AG08396 (cell line): ENCODE measurements at places on chromosomes 7 and 10.

DNA sequence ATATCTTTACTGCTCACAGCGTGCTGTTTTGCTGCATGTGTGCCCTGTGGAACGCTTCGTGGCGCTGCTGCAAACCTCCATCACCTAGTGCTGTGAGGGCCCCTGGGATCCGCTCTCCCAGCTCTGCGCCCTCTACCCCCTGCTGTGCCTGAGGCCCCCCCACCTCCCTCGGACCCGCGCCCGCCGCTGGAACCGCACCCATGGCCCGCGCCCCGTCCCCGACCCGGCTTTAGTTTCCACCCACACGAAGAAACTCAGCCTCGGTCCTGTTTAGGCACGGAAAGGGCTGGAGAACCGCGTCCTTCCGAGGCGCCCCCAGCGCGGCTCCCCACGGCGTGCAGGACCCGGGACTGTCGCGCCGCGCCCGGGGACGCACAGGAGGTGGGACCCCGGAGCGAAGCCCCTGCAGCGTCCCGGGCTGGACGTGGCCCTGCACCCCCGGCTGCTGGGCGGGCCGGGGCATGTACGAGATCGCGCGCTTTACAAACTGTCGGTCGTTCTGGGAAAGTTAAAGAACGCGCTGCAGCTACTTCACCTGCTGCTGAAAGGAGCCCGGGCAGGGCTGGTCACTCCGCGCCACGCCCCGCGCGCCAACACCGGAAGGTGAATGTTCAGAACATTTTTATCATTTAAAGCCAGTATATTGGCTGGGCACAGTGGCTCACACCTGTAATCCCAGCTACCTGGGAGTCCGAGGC lies 54.3 kb downstream of the BMS1 start:
- peak; percentile 54 for DNase-seq

- no peak for DNase-seq
These were observed 578.8 kb upstream of the C7orf33 start for GRCh38 chr7:148011753-148012152.

DNA sequence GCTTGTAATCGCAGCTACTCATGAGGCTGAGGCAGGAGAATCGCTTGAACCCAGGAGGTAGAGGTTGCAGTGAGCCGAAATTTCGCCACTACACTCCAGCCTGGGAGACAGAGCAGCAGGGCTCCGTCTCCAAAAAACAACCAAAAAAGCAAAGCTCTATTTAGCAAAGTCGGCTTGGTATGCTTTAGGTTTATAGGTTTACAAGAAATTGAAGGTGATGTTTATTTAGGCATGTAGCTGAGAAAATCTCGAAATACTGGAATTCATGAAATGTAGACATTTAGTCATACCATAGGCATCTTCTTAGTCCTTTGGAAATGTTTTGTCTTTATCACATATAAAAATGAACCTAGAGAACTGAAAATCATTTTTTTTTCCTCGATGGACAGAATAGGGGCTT lies 453.8 kb upstream of the ANKRD30A start:
- peak; percentile 30 for DNase-seq

DNA sequence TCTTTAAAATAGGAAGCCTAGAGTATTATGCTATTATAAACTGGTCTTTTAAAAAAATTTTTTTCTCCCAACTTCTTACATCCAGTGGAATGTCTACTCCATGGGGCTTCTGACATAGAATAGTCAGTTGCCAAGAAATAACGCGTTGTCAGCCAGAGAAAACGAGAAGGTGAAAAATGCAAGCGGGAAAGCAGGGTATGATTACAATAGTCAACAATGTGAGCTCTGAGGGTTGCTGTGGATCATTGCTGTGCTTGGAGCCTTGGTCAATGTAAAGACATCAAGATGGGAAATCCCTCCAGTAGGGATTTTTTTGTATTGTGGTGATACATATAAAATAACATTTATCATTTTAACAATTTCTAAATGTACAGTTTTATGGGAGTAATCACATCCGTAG lies 27.6 kb upstream of the PLPP4 start:
- DNase-seq: no peak

DNA sequence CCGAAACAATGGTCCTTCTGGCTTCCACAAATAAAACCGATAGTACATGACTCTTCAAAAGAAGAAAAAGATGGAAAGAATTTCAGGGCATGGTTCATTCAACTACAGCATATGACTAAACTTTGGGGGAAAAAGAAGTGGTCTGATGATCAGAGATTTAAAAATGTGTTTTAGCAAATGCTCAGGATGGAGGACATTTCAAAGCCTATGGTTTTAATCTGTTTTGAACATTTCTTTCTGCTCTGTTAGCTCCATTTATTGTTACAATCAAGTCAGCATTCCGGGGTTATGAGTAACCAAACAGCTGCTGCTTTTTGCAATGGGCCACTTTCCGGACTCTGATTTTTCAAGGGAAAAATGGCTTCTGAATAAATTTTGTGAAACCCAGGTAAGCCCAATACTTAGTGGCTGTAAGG lies 142.4 kb downstream of the CUBN start:
- no peak for DNase-seq

GRCh38 chr7:33876596-33877274 lies 28.6 kb upstream of the BMPER start:
- DNase-seq: no peak

DNA sequence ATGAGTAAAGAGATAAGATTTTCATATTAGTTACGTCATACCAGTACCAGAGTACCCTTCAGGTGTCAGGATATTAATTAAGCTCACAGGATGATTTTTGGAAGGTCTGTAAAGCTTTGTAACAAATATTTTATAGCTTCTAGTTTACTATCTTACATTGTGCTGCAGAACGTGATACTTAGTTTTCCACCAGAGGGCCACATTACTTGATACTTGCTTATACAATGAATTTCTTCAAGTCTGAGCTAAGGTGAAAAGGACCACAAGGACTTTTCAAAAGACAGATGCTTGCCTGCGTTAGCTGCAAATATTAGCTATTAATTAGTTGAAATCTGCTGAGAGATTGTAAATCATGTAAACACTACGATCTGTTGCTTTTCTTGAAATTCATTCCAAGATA lies 12.2 kb downstream of the FOXP2 start:
- DNase-seq: no peak

DNA sequence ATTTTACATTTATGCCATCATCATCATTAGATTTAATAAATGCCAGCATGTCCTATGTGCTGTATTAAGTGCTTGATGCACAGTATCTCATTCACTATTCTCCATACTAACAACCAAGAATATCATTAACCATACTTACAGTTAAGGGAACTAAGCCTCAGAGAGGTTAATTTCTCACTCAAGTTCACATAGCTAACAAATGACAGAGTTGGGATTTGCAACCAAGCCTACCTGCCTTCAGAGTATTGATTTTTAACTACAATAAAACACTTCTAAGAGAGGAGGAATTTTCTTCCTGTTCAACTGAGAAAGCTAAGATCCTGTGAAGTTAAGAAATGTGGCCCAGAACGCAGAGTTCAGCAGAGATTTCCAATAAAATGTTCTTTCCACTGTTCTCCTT lies 403.0 kb downstream of the KCNMA1 start:
- no peak for DNase-seq

DNA sequence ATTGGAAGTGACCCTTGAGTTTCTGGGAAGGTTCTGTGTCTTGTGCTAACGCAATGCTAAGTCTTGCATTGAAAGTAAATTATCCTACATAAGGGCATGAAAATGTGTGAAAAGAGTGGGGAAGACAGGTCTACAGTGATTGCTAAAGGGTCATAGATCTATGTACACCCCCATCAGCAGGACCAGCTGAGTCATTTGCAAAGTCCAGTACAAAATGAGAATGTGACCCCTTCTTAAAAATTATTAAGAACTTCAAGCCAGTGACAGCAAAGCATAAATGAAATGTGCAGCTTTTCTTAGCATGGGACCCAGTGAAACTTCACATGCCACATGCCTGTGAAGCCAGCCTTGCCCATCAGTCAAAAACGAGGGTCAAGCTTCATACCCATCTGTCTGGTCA lies 640.7 kb upstream of the MKI67 start:
- DNase-seq: no peak
